ENCODE measurements at places on chromosomes 3 and 15.

- DNase-seq = no peak
Measured at GRCh38 chr3:113005611-113006010, 14.8 kb downstream of the GTPBP8 start.

DNA sequence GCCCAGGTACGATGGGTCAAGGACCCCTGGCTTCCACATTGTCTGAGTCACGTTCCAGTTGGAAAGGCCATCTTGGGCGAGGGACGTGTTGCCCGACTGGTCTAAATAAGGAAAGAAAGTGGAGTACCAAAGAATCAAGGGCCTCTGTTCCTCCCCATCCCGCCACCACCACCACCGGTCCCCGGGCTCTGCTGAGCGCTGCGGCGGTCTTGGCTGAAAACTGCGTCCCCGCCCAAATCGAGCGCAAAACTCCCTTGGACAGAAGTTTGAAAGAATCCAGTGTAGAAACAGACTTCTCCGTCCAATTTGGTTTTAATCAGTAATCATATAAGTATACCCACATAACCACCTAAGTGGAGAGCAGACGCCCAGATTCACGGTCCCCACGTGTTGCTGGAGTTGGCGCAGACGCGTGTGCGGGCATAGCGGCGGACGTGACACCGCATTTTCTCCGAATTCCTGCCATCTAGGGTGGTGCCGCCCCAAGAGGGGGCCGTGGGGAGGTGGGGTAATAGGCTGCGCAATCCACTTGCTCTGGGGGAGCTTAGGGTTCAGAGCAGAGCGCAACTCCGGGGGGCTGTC, 243.8 kb upstream of the TOPAZ1 start:
- DNase-seq = no peak

DNA sequence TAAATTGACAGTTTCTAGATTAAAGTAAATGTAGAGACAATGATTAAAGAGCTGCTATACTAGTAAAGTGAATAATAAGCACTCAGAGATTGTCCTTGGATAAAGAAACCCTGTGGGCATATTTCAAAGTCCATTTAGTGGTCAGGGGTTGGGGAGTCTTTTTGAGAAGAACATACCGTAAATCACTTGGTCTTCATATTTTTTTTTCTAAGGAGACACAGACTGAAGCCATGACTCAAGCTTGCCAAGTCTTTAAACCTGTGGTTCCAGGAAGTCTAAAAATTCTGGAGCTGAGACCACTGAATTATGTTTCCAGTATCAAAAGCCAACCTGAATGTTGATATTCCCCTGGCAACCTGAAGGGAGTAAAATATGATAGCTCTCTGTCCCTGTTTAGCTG, 171.0 kb downstream of the TPRG1 start:
- no peak for DNase-seq

- DNase-seq = no peak
Measured at GRCh38 chr15:48530528-48530927, 115.0 kb downstream of the FBN1 start.

DNA sequence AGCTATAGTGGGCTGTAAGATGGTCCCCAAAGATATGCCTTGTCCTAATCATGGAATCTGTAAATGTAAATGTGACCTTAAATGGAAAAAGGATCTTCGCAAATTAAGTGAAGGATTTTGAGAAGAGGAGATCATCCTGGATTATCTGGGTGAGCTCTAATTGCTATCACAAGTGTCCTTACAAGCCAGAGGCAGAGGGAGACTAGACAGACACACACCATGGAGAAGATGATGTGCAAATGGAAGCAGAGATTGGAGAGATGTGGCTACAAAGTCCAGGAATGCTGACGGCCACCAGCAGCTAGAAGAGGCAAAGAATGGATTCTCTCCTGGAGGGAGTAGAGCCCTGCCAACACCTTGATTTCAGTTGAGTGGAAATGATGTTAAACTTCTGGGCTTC, 102.3 kb upstream of the PROK2 start:
- DNase-seq = no peak

DNA sequence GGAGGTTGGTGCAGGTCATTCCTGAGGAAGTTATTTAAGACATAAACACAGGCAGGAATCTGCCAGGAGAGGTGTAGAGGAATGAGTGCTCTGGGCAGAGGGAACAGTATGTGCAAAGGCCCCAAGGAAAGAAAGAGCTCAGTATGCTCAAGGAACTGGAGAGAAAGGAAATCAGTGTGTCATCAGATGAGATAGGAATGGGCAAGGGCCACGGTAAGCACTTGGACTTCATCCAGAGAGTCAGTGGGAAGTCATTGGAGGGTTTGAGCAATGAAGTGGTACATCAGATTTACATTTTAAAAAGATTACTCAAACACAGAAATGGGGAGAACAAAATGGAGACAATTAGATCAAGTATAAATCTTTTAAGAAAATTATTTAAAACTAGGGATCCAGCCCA, 272.2 kb downstream of the ADAMTSL3 start:
- no peak for DNase-seq

DNA sequence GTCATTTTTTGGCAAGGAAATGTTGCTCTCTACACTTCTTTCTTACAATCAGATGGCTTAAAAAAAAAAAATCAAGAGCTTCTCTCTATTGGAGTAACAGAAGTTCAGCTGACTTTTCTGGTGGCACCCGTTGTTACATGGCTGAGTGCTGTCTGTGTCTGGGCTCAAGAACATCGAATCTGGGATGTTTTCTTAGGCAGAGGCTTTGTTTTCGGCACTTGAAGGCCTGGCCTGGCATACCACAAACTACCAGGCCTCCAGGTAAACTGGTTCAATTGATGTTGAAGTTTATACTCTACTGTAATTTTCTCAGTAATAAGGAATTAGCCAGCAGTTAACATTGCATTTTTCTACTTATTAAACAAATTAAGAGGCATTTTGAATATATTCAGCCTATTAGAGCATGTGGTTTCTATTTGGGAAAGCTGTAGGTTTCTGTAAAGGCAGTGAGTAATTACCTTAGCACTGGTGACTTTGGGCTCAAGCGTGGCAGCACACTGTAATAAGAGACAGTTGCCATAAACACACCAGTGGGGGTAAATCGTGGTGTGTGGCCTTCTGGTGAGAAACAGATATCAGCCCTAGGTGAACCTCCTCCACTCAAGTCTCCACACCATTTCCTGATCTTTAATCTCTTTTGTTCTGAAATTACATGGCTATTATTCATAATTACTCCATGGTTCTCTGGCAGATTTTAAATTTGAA, 544.7 kb downstream of the MECOM start:
- DNase-seq = no peak

DNA sequence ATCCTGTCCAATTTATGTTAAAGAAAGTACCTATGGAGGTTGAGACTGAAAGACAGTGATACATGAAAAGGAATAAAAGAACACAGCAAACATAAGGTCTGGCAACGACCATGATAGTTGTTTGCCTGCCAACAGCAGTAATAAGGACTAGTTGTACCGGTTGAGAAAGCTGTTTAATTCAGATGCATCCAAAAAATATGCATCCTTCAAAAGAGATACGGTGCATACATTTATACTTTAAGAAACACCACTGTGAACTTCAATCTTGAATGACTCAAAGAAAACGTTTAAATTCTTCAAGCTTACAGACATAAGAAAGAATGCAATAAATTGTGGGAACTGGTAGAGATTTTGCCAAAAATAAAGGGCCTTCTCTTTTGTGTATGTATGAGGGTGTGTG, 492.1 kb downstream of the NLGN1 start:
- DNase-seq = no peak

GRCh38 chr15:82647045-82647834, at the start of gene CPEB1:
Gene CPEB1, minus strand, starts transcription at chr15:82647363. Its CDS starts 18,904 bp downstream, at chr15:82628459.
- DNase-seq = no peak

GRCh38 chr15:80999623-81000036, 1.1 kb upstream of the TLNRD1 start:
- DNase-seq = peak; percentile 19

DNA sequence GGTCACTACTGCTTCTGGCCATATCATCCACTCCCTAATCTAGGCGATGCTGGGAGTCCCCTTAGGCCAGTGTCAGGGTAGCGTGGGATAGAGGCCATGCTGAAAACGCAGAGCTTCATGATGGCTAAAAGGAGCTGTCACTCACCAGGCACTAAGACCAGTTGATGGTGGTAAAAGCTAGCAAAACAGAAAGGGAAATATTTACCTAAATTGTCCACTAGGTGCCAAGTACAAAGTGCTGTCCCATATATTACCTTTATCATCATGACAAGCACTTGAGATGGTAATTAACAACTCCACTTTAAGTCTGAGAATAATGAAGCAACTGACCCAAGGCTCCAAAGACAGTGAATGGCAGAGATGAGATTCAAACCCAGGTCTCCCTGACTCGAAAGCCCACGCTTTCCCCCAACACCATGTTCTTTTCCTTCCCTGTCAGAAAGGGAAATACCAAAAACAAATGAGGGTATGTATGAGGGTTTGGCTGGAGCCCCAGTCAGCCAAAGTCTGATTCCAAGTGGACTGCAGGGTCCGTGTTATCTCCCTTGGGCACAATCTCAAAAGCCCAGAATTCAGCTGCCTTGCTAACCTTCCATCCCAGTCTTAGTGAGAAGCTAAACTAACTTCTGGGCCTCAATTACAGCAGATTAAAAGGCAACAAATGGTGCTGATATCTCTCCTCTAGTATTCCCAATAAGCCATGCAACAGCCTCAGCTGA, 84.7 kb downstream of the RBPMS2 start:
- DNase-seq = no peak

- no peak for DNase-seq
Measured at GRCh38 chr3:3353153-3353552, 173.7 kb upstream of the CRBN start.

DNA sequence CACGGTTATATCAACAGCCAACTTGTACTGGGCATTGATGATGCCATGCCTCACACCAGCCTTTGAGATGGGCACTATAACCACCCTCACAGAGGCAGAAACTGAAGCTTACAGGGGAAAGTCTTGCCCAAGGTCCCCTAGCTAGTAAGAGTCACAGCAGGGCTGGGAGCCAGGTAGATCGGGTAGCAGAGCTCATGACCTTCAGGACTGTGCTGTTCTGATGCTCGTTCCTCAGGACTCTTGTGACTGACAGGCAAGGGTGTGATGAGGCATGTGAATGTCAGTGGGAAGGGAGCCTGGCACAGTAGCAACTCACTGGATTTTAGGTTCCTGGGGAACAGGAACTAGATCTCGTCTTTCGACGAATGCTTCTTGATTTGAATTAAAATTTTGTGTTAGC, 65.7 kb downstream of the RLBP1 start:
- no peak for DNase-seq

DNA sequence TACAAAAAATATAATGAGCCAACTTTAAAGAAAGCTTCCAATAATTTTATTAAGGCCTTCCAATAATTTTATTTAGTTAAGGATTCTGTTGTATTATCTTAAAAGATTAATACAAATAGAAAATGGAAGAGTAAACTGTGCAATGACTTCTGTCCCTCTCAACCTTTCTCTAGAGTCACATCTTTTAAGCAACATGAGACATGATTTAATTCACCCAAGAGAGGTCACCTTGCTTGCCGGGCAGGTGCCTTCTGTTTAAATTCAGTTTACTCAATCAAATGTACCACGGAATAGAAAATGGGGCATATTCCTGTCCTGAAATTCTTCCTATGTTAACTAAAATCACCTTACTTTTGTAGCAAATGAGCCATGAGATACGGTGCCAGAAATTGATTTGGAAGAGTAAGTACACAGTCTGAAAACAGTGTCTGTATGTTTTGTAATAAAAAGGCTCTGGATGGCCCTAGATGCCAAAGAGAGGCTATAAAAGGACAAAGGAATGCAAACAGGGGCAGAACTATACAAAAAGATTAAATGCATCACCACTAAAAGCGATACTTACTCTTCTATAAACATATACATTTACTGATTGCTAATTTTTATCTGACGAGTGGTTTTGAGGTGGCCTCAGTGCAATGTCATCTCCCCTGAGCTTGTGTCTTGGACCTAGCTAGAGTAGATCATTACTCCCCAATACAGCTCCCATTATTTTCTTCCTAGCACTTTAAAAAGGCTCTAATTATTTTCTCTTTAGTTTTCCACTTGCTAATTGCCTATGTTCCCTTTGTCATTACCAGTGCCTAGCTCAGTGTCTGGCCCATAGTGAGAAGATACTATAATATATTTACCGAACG, 134.0 kb downstream of the FHIT start:
- no peak for DNase-seq

DNA sequence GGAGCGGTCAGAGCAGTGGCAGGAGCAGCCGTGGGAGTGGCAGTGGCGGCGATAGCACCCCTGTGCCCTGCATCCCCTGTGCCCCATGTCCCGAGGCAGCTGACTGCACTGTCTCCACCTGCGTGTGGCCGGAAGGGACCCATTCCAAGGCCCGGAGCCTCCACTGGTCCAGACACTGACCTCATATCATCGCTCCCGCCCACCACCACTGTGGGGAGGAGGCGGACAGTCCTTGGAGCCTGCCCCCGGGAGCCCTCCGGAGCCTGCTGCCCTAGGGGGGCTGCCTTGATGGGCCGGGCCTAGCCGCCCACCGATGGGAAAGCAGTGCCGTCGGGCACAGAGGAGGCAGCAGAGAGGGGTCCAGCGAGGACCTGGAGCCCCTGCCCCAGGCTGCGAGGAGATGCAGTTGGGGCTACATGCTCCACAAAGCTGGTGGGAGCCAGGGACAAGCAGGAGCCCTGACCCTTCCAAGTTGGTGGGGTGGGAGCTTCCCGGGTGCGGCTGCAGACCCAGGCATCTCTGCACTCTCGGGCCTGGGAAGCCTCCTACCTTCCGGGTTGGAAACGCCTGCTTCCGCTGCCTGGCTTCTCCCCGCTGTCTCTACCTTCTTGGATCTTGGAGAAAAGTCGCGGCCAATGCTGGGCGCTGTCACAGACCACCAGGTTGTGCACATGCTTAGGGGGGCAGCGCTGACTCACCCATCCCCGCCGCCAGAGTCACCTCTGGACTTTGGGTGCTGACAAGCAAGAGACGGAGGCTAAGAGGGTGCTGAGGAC, 283.2 kb upstream of the ROBO1 start:
- DNase-seq = no peak

DNA sequence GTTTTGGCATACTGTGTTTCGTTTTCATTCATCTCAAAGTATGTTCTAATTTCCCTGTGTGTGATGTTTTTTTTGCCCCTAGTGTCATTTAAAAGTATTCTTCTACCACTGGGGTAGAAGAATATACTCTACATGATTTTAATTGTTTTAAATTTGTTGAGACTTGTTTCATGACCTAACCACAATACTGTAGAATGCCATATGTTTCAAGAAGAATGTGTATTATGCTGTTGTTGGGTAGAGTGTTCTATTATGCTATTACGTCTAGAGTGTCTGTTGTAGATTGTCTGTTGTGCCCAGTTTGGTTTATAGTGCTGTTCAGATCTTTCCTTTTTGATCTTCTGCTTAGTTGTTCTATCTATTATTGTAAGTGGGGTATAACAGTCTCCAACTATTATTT, 36.4 kb downstream of the PLSCR4 start:
- no peak for DNase-seq

DNA sequence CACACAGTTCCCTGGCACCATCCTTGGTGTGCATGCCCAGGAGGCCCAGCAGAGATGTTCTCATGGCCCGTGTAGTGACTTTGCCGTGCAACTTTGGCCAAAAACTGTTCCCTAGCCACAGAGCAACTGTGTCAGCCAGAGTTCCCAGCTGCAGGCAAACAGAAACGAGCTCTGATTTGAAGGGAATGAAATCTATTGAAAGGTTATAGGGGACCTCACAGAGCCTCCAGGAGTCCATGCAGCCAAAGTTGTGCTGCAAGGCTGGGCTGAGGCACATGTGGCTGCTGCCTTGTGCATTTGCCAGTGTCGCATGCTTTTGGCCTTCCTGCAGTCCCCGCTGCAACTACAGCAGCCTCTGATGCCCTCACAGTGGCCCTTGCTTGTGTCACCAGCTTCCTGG, 70.5 kb downstream of the PLXNA1 start:
- no peak for DNase-seq

GRCh38 chr15:63836579-63836978, 2.8 kb upstream of the HERC1 start:
- DNase-seq = no peak

GRCh38 chr3:43996379-43997301, 245.0 kb upstream of the TOPAZ1 start:
- no peak for DNase-seq
